ENCODE measurements at places on chromosomes 6 and 20. TPM values are rescaled to one million over a fixed set of nuclear protein-coding genes. Genes with fewer than 3 reads are reported as not detected.

GRCh38 chr6:90000864-90001731 is 106.8 kb downstream of the GJA10 start:
- DNase-seq, result no peak

DNA sequence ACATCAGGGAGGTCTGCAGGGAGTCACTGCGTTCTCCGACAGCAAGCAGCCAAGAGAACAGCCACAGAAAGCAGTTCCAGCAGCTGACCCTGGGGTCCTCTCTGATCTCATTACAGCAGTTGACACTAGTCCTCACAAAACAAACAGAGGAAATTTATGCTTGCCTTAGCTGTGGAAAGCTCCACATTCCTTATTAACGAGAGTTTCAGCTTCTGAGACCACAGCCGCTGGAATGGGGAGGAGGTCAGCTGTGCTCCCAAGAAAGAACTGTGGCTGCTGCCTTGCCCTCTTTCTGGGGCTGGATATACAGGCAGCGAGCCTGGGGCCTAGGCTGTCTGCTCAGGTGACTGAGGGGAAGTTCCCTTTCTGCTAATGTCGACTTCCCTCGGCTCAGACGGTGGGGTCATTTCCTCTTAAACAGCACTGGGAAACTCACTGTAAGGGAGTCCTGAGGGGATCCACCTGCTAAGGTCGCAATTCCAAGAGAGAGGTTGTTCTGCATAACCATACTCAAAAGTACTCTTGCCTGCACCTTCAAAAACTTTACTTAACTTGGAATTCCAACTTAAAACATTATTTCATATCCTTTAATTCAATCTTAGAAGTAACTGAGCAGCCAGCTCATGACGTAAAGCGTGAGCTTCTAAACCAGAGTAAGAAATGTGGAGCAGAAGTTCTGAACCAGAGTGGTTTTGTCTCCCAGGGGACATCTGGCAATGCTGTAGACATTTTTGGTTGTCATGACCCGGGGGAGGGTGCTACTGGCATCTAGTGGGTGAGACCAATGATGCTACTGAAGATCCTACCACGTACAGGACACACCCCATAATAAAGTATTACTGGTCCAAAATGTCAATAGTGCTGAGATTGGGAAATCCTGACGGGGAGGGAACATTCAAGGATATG is 80.3 kb downstream of the BACH2 start:
- DNase-seq, result no peak

- no peak for DNase-seq
Measured at GRCh38 chr20:49543071-49543857, 24.7 kb downstream of the PTGIS start.

DNA sequence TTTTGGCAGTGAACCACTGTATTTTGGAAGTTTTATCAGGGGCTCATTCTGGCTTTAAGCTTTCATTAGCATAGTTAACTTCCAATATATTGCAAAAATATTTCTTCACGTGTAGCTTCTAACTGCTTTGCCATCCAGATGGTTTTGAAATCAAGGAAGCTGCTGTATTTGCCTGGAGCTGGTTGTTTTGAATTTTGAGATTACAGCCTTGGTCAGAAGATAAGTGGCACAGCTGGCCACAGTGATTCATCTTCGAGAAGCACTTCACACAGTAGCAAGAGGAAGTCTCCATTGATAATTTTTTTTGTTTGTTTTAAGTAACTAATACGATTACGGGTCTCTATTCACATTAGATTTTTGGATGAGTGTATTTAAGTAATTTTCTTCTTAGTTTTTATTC is 3.8 kb downstream of the APCDD1L start:
- DNase-seq, result no peak

DNA sequence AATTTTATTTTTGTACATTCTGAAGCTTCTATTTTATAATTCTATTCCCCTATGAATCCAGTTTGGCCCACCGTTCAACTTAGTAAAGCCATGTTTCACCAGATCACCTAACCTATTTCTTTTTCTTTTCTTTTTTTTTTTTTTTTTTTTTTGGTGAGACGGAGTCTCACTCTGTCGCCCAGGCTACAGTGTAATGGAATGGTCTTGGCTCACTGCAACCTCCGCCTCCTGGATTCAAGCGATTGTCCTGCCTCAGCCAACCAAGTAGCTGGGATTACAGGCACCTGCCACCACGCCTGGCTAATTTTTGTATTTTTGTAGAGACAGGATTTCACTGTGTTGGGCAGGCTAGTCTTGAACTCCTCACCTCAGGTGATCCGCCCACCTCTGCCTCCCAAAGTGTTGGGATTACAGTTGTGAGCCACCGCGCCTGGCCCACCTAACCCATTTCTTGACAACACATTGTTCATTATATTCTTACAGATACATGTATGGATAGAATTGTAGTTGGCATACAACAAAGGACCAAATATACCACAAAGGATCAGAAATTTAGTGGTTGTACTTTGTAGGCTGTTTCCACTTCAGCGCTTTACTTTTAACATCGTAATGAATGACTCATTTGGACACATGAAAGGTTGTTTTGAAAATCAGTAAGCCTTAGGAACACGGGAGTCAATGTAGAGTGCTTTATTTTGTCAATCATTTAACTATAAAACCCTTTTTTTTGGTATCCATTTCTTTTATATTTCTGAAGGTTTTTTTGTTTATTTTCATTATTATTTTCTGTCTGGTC is 63.2 kb downstream of the GJA1 start:
- no peak for DNase-seq

ADAM33 gene
- 34.7 TPM for total RNA-seq

MEI4 gene
- not detected for total RNA-seq

THBS2 gene
- total RNA-seq, result 687 TPM

MCCD1 gene
- total RNA-seq, result not detected

VSX1 gene
- total RNA-seq, result not detected

ADA gene
- 177 TPM for total RNA-seq
